ENCODE measurements at places on chromosomes 13 and 19.

- DNase-seq = no peak
Measured at GRCh38 chr13:58397596-58398387, 766.2 kb downstream of the PCDH17 start.

DNA sequence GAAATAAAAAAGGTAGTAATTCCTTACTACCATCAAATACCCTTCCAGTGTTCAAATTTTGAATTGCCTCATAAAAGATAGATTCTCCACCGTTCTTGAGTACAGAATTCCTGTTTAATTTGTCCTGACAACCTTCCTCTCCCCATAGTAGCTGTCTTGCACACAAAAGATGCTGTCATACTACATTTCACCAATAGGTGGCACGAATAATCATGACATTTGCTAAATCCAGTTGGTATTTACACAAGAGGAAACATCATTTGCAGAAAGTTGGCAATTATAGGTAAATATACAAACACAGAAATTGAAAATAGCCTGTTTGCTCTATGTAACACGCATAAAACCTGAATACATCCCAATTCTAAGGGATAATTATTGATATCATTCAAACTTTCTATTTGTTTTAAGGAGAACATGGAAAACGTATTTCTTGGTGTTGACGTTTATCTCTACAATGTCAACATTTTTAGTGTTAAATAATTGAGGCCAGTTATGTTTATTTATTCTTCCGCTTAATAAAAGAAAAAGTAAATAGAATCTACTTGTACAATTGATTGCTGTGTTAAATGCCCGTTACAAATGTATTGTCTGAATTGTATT lies 58.3 kb upstream of the CLDN10 start:
- DNase-seq = no peak

DNA sequence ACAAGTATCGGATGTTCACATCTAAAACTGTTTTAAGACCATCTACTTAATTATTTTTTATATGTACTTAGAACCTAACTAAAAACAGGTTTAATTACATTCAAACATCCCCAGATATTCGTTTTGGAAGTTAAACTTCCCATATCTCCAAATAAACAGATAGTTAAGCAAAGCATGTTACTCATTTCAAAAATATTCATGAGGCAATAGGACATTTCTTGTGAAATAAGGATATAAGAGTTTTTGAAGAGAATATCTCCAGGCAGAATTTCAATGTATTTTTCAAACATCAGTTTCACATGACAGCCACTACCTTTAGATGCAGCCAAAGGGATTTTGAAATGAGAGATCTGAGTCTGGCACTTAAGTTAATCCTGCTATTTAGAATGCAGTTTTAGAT lies 697.5 kb downstream of the SLITRK1 start:
- DNase-seq = no peak

- DNase-seq = no peak
Measured at GRCh38 chr19:1862068-1862423, 1.3 kb downstream of the KLF16 start.

GRCh38 chr13:76239031-76239680 lies 603.0 kb downstream of the LMO7 start:
- DNase-seq = no peak

- no peak for DNase-seq
Measured at GRCh38 chr13:106835477-106835876, 267.5 kb upstream of the ARGLU1 start.

DNA sequence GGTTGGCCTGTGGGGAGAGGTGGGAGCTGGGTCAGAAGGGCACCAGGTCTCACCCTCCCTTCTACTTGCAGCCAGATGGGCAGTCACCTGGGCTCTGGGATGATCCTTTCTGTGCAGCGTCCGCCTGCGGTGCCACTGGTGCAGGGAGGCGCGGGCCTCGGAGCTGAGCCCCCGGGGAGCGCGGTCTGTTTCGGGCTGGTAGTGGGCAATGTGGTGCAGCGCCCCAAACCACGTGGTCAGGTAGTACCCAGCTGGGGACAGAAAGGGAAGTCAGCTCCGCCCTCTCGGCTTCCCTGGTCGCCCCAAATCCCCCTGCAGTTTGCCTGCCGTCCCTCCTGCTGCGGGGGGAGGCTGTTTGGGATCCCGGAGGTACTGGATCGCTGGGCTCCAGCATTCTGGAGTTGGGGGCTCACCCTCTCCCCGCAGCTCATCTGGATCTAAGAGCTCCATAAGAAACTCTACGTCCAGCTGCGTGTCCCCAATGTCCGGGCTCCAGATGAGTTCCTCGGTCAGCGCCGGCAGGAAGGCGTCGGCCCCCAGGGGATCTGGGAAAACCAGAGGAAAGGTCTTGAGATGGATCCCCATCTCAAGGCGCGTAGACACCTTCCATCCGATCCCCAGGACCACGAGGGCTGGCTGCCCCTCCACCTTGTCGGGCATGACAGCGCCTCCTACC lies 8.8 kb downstream of the RINL start:
- DNase-seq = no peak

DNA sequence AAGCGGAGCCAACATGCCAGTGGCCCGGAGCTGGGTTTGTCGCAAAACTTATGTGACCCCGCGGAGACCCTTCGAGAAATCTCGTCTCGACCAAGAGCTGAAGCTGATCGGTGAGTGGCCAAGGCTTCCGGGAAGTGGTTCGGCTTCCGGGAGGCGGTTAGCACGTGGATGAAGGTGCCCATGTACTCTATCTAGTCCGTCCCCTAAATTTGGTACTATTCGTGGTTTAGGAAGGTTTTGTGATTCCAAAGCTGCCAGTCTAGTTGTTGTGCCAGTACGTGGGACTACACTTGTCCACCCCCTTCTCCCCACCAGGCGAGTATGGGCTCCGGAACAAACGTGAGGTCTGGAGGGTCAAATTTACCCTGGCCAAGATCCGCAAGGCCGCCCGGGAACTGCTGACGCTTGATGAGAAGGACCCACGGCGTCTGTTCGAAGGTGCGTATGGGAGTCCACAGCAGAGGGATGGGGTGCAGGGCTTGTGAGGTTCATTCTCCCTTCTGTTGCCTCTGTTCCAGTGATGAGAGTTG lies 579 bp downstream of the RPS9 start:
- DNase-seq = no peak

GRCh38 chr13:43036351-43037250 lies 13.2 kb downstream of the DNAJC15 start:
- no peak for DNase-seq

DNA sequence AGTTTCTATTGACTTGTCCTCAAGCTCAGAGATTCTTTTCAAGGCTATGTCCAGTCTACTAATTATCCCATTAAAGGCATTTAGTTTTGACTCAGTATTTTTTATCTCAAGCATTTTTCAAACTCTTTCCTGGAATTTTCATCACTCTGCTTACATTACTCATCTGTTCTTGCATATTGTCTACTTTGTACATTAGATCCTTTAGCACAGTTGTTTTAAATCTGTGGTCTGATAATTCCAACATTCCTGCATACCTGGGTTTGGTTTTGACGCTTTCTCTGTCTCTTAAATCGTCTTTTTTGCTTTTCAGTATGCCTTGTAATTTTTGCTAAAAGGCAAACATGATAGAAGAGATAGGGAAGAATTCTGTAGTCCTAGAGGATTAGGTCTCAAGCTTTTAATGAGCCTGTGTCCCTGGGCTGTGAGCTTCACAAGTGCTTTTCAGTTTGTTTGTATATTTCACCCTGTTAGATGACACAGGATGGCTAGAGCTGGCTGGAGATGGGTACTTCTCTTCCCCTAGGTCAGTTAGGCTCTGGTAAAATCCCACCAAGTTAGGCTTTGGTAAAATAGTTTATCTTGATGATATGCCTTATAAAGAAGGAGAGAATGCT lies 46.1 kb upstream of the GPC6 start:
- DNase-seq = no peak

- DNase-seq = no peak
Measured at GRCh38 chr19:8046569-8047165, 5.9 kb upstream of the CCL25 start.

DNA sequence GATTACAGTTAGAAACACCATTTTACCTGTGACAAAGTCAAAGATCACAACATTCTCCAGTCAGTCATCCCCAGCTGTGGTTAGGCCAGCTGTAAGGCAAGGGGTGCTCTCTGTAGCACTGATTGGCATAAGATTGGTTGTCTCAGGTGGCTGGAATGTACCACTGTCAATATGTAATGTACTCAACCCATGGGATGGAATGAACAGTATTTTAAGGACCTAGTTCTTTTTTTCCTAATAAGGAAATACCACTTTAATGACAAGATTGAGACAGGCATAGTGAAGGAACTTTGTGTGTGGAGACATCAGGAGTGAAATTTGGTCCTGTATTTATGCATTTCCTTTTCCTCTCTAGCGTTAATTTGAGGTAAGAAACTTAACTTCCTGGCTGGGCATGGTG lies 310.7 kb downstream of the ITGBL1 start:
- DNase-seq = no peak

DNA sequence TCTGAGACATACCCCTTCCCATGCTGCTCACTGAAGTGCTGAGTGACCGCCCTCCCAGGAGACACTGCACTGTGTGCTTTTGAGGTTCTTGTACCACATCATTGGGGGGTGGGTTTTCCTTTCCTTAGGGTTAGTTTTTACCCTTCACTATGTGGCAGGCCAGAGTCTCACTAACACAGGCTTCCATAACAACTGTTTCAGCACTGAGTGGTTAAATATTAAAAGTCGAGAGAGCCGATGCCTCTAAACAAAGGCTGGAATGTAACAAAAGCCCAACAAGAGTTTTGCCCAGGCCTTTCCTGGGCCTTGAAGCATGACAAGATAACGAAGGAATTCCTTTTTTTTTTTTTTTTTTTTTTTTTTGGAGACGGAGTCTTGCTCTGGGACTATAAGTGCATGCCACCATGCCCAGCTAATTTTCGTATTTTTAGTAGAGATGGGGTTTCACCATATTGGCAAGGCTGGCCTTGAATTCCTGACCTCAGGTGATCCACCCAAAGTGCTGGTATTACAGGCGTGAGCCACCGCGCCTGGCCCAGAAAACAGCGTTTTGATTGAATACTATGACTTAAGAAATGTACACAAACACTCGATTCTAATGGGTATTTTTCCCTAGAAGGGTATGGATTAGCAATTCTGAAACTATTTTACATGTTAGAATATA lies 46.5 kb downstream of the ZNF823 start:
- DNase-seq = no peak

GRCh38 chr13:32010136-32010535 lies 21.4 kb upstream of the FRY start:
- no peak for DNase-seq

GRCh38 chr19:5309438-5310204 lies 31.0 kb downstream of the PTPRS start:
- DNase-seq = no peak

DNA sequence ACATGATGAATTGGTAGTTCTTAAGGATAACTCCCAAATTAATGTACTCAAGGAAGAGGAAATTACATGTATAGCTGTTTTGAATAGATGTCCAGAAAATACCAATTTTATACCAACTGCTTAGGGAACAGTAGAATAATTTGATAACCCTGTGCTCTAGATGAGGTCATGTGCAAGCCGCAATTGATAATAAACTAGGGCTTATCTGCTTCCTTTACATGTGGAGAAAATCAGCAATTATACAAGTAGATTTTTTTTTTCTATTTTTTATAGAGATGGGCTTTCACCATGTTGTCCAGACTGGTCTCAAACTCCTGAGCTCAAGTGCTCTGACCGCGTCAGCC lies 9.3 kb downstream of the TPT1 start:
- DNase-seq = no peak

DNA sequence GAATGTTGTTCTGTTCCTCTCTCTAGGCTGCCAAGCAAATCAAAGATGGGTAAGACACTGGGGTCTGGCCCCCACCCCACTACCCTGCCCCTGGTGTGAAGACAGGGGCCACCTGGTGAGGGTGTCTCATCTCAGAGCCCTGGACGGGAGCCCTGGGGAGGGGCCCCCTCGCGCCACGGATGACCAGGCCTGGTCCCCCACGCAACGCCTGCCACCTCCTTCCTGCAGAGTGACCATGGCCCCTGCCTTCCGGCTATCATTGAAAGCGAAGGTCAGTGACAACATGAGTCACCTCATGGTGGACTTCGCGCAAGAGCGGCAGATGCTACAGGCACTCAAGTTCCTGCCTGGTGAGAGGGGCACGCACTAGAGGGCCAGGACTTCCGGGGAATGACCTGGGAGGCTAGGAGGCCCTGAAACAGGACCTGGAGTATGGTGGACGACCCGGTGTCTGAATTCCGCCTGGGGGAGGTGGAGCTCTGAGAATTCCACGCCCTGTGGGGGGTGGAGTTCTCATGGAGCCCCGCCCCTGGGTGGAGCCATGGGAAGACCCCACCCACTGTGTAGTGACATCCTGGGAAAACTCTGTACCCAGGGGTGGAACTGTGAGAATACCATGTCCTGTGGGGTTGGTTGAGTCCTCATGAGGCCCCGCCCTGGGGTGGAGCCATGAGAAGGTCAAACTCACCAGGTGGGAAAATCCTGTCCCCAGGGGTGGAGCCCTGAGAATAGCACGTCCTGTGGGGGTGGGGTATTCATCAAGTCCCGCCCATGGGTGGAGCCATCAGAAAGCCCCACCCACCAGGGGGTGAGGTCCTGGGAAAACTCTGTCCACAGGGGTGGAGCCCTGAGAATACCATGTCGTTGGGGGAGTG lies 6.1 kb downstream of the FSD1 start:
- no peak for DNase-seq

DNA sequence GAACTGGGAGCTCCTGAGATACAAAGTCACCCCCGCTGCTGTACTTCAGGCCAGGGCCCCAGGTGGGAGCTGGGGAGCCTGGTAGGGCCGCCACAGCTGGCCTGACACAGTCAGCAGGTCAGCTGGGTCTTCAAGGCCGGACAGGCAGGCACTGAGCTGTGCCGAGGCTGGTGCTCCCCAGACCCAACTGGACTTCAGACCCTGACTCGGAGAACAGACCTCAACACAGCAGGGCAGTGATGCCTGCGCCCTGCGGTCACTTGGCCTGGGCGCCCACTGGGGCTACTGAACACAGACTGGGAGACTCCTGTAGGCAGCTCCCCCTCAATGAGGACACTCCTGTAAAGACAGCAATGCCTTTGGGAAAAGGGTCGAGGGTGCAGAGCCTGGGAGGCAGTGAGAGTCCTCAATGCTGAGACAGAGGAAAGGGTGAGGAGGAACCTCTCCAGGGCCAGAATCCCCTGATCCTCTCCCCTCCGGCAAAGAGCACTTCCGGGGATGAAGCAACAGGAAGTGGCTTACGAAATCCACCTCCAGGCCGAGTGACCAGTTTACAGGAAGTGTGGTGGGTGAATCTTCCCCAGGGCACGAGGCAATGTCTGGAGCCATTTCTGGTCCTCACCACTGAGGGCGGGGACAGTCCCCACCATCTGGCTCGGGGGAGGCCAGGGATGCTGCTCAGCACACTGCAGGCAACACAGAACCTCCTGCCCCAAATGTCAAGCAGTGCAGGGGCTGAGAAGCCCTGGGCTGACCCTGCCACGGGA lies 40.8 kb upstream of the ISYNA1 start:
- peak; percentile 47 for DNase-seq

DNA sequence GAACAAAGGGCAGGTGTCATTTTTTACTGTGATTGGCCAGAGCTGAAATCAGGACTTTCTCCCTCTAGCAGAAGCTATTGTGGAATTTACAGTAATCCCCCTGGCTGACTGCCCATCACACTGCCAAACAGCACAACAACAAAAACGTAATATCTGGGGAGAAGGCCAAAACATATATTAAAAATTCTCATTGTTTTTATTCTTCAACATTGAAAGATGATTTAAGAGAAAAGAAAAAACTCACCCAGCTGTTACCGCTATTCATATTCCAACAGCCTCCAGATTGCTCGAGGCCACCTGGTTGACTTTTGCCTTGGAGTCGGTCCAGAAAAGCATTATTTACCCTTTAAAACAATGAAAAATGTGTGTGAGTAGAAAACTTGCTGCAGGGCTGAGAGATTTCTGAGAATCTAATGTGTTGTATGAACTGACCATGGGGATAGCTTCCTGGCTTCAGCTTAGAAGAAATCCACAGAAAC lies 97.2 kb downstream of the EPSTI1 start:
- DNase-seq = no peak

GRCh38 chr19:20565321-20566018 lies at the start of gene ZNF737:
TSS of gene ZNF737 (minus strand) at chr19:20565781. CDS start at chr19:20565640, 141 bp downstream.
- DNase-seq = peak; percentile 89

Measured in activated T-cell treated with anti-CD3 and anti-CD28 coated beads for 24 hours (primary cell).